ENCODE measurements at places on chromosomes 6 and 20. TPM values are rescaled to one million over a fixed set of nuclear protein-coding genes. Genes with fewer than 3 reads are reported as not detected.

Gene FABP7
- polyA plus RNA-seq: not detected

- peak; percentile 39 for DNase-seq
Measured at GRCh38 chr6:28757429-28758045, 166.2 kb downstream of the TRIM27 start.

DNA sequence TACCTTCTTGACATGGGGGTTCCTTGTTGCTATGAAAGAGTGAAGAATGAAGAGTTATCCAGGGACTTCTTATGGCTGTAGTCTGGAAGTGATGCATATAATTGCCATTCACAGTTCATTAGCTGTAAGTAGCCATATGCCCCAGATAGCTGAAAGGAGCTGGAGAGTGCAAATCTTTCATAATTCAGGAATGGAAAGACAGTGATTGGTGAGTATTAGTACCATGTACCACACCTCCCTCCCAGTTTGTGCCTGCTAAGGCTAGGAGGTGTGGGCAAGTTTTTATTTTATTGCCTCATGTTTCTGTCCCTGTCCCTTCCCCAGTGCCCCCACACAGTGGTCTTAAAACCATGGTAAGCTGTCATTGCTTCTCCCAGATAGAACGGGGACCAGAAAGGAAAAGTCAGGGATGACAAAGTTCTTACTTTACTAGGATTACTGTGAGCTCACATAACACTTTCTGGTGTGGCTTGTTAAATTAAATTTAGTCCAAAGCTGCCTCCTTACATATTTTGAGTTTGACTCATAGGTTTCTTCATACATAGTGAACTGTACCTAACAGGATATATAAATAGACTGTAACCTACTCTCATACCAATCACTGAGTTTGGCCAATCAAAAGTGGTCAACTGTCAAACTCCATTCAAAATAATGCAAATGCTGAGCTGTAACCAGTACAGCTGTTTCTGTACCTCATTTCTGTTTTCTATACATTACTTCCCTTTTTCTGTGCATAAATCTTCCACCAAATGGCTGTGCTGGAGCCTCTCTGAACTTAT lies 119.4 kb downstream of the RFPL4B start:
- no peak for DNase-seq

GRCh38 chr6:282867-283416 lies 9.3 kb upstream of the DUSP22 start:
- no peak for DNase-seq

- no peak for DNase-seq
Measured at GRCh38 chr6:169234634-169235033, 19.0 kb downstream of the THBS2 start.

DNA sequence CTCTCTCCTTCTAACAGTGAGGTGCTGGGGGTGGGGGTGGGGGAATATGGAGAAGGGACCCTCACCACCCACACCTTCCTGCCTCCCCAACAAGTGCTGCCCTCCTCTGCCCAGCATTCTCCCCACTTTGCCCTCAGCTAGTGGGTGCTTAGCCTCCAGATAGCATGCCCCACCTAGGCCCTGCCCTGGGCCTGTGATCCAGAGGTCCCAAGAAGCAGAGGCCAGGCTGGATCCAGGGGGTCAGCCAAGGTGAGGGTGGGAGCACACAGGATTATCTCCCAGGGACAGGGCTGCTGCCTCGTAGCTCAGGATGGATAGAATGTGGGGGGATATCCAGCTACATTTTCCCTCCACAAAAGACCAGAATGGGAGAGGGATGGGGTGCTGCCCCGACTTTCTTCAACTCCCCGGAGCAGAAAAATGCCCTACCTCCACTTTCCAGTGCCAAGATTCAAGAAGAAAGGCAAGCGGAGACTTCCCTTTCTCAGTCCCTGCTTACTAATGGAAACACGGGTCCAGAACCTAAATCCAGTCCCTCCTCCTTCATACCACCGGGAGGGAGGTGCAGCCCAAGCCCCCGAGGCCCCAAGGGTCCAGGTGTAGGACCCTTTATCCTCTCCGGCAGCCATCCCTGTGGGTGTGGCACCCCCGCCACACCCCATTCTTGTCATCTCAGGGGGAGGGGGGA lies 987 bp downstream of the ADISSP start:
- DNase-seq: no peak

GRCh38 chr6:129253727-129254126 lies 370.8 kb downstream of the LAMA2 start:
- no peak for DNase-seq

Gene MAP3K5
- polyA plus RNA-seq: 6.9 TPM

DNA sequence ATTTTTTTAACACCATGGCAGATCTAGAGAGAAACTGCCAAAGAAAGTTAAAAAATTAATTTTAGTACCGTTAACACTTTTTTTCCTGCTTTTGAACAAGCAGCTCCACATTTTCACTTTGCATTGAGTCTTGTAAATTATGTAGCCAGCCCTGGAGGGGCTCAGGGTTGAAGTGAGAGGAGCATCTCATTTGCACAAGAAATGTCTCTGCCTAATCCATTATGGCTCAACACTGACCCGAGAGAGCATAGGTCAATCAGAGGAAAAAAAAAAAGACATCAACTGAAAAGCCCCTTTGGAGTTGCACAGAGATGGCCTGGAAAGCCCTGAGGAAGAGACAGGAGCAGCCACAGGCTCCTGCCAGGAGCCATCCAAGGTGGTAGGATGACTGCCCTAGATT lies 4.3 kb upstream of the SLPI start:
- no peak for DNase-seq

- no peak for DNase-seq
Measured at GRCh38 chr6:32689531-32690501, 23.4 kb upstream of the HLA-DQB1 start.

DNA sequence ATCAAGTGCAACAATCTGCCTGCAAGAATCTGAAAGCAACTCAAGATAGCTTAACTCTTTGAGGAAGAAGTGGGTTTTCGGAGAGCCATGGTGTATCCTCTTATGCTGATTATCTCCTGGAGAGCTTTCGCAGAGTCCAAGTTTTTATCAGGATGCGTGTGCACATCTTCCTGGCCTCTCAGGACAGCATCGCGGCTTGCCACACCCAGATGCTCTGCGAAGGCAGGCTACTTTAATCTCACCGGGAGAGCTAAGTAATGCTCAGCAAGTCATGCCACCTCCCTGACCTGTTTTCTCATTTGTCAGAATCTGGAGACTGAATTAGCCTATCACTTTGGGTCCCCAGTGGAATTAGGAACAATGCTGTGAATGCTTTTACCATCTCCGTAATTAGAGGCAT lies 52.9 kb downstream of the TTI1 start:
- DNase-seq: no peak

DNA sequence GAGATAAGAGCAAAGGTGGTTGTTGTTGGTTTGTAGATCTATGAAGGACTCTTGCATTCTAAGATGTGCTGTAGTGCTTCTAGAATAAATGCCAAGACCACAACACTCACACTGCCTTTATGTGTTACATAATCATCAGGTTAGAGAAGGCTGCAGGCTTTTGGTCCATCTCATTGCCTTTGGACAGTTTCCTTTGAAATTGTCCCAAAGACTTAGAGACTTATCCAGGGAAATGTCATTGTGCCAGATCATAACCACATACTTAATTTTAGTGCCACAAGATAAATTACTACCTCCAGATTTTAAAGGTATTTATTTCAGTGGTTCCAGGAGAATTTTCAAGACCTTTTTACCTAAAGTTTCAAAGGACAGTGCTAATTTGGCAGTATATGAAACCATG lies 666.6 kb upstream of the CITED2 start:
- no peak for DNase-seq

Gene FGD2
- 0.09 TPM for polyA plus RNA-seq

DNA sequence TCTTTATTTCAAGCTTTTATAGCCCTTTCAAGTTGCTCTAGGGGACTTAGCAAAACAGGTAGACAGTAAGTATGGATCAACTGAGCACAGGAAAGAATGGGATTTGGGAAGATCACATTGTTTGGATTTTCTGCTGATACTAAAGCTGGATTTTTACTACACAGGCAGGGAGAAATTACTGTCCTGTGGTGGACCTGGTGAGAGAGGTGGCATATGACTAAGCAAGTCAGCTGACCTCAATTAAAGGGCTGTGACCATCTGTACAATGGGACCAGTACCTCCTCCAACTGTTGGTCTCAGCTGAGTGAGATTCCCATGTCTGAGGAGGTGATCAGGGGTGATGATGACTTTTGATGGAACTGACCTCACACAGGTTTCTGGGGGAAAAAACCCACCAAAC lies 28.0 kb downstream of the RREB1 start:
- peak; percentile 50 for DNase-seq

Gene KCNK5
- polyA plus RNA-seq: 31.5 TPM

GRCh38 chr6:159973951-159974350 lies 5.1 kb downstream of the IGF2R start:
- peak; percentile 69 for DNase-seq

Gene DPPA5
- not detected for polyA plus RNA-seq

- DNase-seq: no peak
Measured at GRCh38 chr20:16003310-16003709, 569.9 kb downstream of the KIF16B start.

Gene SYCP2
- 0.34 TPM for polyA plus RNA-seq

GRCh38 chr6:140987364-140988155 lies 1145.2 kb upstream of the GJE1 start:
- DNase-seq: no peak

GRCh38 chr20:32727683-32728082 lies 15.6 kb downstream of the COMMD7 start:
- DNase-seq: peak; percentile 11

GRCh38 chr6:135938576-135939207 lies 87.2 kb downstream of the PDE7B start:
- DNase-seq: peak; percentile 28

- peak; percentile 26 for DNase-seq
Measured at GRCh38 chr6:75602246-75603105, 796 bp downstream of the SENP6 start.

- DNase-seq: no peak
Measured at GRCh38 chr6:127634178-127634577, 57.2 kb downstream of the C6orf58 start.

Gene GSTA1
- polyA plus RNA-seq: not detected

- no peak for DNase-seq
Measured at GRCh38 chr20:59211208-59211765, 47.7 kb downstream of the ZNF831 start.

Gene PACSIN1
- 0.98 TPM for polyA plus RNA-seq

- DNase-seq: no peak
Measured at GRCh38 chr20:24406251-24406650, 63.2 kb upstream of the SYNDIG1 start.

Gene POPDC3
- polyA plus RNA-seq: 8.3 TPM

Gene TCP11
- polyA plus RNA-seq: not detected

GRCh38 chr6:66376001-66376400 lies 669.0 kb upstream of the EYS start:
- no peak for DNase-seq

DNA sequence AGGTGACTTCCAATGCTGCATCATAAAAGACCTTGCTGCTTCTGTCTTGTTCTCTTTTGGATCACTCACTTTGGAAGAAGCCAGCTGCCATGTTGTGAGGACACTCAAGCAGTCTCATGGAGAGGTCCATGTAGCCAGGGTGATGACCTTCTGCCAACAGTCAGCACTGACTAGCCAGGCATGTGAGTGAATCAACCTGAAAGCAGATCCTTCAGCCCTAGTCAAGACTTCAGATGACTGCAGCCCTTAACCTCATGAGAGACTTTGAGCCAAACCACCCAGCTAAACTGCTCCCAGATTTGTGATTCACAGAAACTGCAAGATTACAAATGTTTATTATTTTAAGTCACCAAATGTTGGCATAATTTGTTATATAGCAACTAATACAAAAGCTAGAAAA lies 86.0 kb upstream of the IYD start:
- no peak for DNase-seq

GRCh38 chr6:26022132-26022472 lies 59.5 kb downstream of the TRIM38 start:
- peak; percentile 77 for DNase-seq

Gene KIAA0408
- not detected for polyA plus RNA-seq

DNA sequence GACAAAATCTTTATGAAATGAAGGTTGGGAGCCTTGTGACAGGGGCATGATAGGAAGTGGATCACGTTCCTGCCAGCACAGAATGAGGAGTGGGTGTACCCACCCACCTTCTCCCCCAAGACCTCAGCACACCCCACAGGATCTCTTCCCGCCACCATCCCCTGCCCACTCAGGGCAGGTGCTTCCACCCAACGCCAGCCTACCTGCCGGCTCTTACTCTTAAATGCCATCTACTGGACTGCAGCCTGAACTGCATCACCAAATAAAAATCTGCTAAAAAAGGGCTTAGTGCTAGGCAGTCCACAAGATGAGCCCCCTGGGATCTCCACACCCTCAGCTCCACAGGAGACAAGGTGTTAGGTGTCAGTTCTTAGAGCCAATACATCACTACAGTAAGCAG lies 20.6 kb downstream of the DTNBP1 start:
- DNase-seq: peak; percentile 29

DNA sequence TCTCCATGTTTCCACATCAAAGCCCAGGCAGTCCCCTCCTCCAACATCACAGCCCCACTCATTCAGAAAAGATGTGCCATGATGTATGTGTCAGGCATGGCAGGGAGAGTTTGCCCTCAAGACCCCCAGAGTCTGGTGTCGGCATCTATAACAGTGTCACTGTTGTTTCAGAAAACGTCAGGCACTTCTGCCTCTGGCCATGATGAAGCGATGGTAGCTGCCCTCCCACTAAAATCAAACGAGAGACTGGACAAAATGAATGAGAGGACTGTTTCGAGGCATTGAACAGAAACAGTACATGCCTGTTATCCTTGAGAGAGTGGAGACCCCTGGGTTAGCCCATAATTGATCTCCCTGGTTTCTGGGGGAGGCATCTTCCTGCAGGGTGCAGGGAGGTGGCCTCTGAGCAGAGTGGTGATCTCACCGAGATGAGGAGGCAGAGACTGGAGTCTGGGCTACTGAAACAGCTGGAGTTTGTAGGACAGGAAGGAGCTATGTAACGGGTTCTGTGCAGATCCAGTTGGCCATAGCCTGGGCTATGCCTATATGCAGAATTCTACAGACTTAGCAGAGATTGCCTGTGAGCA lies 144.5 kb downstream of the SYCP2 start:
- DNase-seq: no peak

- DNase-seq: no peak
Measured at GRCh38 chr6:135944120-135944519, 92.6 kb downstream of the PDE7B start.

- DNase-seq: peak; percentile 53
Measured at GRCh38 chr20:20237093-20237959, 130.6 kb upstream of the INSM1 start.

DNA sequence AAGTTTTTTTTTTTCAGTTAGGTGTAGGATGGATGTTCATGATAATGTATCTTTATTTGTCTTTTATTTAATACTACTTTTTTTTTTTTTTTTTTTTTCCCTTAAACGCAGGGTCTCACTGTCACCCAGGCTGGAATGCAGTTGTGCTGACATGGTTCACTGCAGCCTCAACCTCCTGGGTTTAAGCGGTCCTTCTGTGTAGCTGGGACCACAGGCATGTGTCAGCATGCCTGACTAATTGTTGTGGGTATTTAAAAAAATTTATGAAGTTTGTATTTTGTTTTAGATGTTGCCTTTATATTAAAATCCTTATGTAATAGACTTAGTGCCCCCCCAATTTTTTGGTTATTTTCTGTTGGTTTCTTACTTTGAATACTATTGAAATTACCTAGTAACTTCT lies 42.6 kb downstream of the NCOA3 start:
- no peak for DNase-seq

Gene BTNL2
- polyA plus RNA-seq: not detected

- DNase-seq: no peak
Measured at GRCh38 chr6:63347599-63347998, 27.8 kb upstream of the LGSN start.

All from K562 (cell line).